GM23248 (cell line): ENCODE measurements at places on chromosomes 16 and 17.

DNA sequence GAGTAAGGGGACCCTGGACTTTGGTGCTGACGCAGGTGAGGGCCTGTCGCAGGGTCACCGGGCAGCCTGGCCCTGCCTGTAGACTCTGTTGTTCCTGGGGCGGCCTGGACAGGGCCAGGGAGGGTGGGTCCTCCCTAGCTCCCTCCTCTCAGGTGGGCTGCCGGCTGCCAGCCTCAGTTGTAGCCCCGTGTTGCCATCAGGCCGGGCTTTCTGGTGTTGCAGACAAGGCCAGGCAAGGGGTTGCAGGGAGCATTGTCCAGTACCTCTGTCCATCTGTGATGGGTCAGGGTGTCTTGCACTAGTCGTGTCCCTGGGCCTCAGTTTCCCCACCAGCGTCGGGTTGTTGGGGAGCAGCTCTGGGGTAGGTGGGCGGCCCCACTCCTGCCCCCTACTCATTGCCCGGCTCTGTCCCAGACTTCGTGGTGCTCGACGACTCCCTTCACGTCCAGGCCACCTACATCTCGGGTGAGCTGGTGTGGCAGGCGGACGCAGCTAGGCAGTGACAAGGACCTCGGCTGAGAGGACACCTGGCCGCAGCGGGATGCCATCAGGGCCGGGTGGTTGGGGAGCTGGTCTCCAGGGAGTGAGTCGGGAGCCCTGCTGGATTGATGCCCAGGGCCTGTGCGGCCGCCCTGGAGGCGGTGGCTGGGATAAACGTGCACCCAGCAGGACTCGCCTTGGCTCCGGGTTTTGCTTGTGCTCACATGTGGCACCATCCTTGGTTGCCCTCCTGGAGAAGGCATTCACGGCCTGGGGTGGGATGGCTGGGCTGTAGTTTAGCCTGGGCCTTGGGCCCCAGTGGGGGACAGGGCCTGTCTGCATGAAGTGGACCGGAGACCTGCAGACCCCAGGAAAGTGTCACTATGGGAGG is 1.9 kb downstream of the CEMP1 start:
- peak; percentile 51 for DNase-seq

GRCh38 chr17:38870259-38871165 is 654 bp downstream of the LASP1 start:
- DNase-seq, result peak; percentile 87

GRCh38 chr17:27343294-27343693 is 49.4 kb downstream of the WSB1 start:
- DNase-seq, result no peak

GRCh38 chr16:11254913-11255736 is 879 bp downstream of the SOCS1 start:
- DNase-seq, result peak; percentile 86

DNA sequence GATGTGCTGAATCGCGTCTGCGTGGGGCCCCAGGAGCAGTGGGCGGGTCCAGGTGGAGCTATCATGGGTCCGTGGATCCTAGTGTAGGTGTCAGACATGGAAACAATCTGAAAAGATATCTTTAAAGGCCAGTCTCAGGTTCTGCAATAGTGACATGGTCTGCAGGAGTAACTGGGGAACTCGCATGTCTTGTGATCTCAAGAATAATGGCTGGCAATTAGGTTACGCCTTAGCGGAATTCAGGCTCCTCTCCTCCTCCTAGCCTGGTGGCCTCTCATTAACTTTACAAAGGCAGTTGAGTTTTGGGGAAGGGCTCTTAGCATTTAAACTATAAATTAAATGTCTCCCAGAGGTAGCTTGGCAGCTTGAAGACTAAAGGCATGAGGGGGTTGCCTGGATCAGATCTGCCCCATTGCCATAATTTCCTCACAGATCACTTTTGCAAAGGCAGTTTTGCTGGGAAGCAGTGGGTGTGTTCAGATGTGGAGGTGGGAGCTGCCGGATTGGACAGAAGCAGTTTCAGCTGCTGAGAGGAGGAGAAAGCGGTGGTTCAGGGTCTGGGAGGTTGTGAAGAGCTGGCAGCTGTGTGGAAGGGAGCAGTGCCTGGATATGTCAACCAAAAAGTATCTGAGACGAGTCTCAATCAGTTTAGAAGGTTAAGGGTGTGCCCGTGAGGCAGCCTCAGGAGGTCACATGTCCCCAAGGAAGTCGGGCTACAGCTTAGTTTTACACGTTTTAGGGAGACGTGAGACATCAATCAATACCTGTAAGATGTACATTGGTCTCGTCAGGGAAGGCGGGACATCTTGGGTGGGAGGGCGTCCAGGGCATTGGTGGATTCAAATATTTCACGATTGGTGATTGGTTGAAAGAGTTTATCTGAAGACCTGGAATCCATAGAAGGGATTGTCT is 2.7 kb downstream of the TBCD start:
- no peak for DNase-seq

- DNase-seq, result no peak
These were observed 263.2 kb downstream of the TOX3 start for GRCh38 chr16:52283584-52284375.

DNA sequence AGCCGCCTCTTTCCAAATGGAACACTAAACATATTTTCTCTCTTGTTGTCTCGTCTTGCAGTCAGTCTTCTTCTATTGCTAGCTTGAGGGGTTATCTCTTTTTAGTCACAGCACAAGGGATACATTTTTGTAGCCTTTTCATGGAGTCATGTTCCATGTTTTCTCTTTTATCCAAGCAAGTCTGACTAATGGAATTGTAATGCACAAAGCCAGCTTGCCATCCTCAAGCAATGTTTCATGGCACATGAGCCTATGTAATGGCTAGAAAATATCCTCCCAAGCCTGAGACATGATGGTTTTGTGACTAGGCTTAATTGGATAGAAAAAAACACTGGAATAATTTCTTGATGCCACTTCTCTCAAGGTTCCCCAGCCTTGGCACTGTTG is 414.6 kb upstream of the GOT2 start:
- no peak for DNase-seq

GRCh38 chr17:19344311-19345066 is 18.0 kb downstream of the B9D1 start:
- no peak for DNase-seq

GRCh38 chr17:12995106-12995895 is 22.5 kb downstream of the ELAC2 start:
- DNase-seq, result no peak

- peak; percentile 95 for DNase-seq
These were observed 67.8 kb downstream of the BMERB1 start for GRCh38 chr16:15502041-15502725.

- DNase-seq, result no peak
These were observed 16.3 kb downstream of the SOX9 start for GRCh38 chr17:72137161-72137560.

- no peak for DNase-seq
These were observed 18.9 kb downstream of the GALNS start for GRCh38 chr16:88837806-88838205.

DNA sequence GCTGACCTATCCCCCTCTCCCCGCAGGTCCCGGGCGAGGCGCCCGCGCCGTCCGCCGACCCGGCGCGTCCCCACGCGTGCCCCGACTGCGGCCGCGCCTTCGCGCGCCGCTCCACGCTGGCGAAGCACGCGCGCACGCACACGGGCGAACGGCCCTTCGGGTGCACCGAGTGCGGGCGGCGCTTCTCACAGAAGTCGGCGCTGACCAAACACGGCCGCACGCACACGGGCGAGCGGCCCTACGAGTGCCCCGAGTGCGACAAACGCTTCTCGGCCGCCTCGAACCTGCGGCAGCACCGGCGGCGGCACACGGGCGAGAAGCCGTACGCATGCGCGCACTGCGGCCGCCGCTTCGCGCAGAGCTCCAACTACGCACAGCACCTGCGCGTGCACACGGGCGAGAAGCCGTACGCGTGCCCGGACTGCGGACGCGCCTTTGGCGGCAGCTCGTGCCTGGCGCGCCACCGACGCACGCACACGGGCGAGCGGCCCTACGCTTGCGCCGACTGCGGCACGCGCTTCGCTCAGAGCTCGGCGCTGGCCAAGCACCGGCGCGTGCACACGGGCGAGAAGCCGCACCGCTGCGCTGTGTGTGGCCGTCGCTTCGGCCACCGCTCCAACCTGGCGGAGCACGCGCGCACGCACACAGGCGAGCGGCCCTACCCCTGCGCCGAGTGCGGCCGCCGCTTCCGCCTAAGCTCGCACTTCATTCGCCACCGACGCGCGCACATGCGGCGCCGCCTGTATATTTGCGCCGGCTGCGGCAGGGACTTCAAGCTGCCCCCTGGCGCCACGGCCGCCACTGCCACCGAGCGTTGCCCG is 10.3 kb downstream of the ZNF771 start:
- peak; percentile 94 for DNase-seq

DNA sequence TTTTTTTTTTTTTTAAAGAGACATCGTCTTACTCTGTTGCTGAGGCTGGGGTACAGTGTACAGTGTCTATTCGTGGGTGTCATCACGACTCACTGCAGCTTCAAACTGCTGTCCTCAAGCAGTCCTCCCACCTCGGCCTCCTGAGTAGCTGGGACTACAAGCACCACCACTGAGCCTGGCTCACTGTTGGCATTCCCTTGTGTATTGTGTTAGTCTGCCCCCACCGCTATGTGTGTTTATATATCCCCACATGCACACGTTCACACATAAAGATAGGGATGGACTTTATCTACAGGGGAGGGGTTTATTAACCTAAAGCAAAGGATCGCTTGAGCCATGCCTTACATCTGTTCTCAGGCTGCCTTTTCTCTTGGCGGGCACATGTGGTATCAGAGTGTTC is 63.8 kb downstream of the SEC14L1 start:
- no peak for DNase-seq

- no peak for DNase-seq
These were observed 20.1 kb upstream of the HAPSTR1 start for GRCh38 chr16:9071377-9071776.

DNA sequence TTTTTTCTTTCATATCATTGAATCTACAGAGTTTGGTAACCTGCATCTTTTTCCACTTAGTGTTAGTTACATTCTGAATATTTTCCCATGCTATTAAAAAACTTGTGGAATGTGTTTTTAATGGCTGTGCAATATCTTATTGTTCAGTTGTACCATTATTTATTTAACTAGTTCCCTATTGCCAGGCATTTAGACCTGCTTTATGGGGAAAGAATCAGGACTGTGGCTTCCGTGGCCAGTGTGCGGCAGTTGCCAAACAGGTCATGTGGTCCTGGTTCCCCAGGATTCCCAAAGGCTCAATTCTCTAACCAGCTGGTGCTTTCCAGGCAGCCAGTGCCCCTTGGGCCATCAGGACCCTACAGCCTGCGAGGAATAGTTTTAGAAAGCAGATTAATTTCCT is 30.8 kb downstream of the NDEL1 start:
- peak; percentile 67 for DNase-seq

GRCh38 chr17:7656958-7657609 is 6.4 kb downstream of the ATP1B2 start:
- DNase-seq, result no peak

DNA sequence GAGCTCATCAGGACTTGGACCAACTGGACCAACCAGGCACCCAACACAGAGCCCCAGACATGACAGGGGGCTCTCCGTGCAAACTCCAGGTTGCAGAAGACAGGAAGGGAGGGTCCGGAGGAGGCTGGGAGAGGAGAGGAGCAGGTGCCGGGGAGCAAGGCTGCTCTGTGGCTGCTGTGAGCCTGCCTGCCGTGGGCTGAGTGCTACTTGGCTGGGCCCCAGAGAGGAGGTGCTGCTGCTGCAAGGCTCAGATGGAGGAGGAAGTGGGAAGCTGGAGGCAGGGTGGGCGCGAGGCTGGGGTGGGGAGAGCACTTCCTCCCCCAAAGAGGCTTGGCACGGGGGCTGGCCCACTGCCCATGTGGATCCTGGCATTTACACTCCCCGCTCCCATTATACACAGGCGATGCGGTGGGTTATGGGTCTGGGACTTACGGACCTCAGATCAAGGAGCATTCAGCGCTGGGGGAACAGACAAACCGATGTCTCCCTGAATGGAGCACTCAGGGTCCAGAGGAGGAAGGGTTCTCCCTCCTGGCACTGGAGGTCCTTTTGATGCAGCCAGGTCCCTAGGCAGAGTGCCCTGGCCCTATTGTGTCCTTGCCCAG is 15.9 kb downstream of the EPOP start:
- DNase-seq, result no peak

DNA sequence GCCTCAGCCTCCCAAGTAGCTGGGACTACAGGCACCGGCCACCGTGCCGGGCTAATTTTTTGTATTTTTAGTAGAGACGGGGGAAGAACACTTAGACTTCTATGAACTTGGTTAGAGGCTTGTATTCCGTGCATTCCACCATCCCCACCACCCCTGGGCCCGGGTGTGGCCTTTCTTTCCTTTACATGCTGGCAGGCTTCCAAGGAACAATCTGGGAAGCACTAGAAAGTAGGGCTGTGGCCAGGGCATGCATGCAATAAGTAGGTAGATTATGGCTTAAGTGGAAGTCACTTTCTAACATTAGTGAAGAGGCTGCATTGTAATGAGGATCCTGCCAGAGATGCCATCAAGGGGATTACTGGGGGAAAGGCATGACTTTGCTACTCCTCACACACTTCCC is 171.6 kb downstream of the SHISA6 start:
- no peak for DNase-seq

DNA sequence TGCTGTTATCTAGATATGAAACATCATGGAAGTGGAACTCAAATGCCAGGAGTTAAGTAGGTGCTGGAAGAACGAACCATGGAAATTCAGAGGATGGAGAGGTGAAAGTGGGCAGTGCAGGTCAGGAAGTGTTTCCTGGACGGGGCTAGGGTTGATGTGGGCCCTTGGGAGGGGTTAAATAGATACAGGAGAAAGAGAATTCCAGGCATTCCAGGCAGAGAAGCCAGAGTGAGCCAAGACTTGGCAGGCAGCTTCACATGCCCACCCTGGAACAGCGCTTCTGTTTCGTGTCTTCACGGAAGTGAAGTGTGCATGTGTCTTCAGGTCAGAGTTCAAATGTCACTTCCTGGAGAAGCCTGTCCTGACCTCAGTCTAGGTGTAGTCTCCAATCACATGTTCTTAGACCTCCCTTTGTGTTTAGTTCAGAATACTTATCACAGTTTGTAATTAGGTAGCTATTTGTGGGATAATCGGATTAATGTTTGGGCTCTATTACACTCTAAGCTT is 41.3 kb downstream of the GP2 start:
- no peak for DNase-seq

- DNase-seq, result no peak
These were observed 80.8 kb upstream of the HSBP1 start for GRCh38 chr16:83727018-83727417.

GRCh38 chr16:33877-34647 is 19.3 kb downstream of the POLR3K start:
- DNase-seq, result no peak
